ENCODE measurements at places on chromosomes 12 and 14. TPM values are rescaled to one million over a fixed set of nuclear protein-coding genes. Genes with fewer than 3 reads are reported as not detected.

DNA sequence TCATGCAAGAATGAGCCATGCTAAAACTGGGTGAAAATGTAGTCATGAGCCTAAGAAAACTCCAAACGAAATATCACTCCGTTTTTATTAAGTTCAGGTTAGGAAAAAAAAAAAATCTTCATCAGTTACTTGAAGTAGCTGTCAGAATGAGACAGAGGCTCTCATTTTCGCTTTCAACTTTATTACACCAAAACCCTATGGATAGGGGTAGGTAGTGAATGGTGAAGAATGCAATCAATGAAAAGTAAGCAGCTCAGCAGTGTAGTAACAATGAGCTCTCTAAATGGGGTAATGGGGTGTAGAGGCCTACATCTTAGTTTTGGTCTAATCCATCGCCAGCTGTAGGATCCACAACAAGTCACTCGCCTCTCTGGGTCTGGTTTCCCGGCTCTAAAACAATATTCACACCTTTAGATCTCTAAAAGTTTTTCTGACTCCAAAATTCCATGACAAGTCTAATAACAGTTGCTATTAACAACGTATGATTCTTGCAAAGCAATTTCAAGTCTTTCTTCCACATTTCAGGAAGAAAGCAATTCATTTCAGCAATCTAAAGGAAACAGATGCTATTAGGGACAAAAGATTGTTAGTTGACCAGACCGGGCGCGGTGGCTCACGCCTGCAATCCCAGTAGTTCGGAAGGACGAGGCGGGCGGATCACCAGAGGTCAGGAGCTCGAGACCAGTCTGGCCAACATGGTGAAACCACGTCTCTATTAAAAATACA lies 1.7 kb downstream of the BTBD7 start:
- DNase-seq, result no peak

Gene FAIM2
- total RNA-seq, result 542 TPM

DNA sequence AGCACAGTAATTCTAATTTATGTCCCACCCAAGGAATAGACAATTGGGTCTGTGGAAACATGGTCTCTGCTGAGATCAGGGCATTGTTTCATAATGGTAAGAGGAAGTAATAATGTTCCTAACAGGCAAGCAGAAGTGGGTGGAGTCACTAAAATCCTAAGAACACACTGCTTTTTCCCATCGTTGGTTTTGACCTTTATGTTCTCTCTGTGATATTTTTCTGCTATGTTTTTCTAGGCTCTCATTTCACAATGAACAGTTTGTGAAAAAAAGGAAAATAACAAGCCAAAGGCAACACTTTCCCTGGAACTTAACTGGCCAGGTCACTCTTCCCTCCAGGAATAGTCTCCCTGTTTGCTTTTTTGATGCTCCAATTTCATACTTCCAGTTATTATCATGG lies 80.6 kb upstream of the OVCH1 start:
- no peak for DNase-seq

Gene LRRK2
- 29.4 TPM for total RNA-seq

- no peak for DNase-seq
Observed at GRCh38 chr12:52590021-52590420, 11.2 kb downstream of the KRT72 start.

Data from dorsolateral prefrontal cortex (tissue), 122 donors.